ENCODE measurements at places on chromosomes 4 and X.

DNA sequence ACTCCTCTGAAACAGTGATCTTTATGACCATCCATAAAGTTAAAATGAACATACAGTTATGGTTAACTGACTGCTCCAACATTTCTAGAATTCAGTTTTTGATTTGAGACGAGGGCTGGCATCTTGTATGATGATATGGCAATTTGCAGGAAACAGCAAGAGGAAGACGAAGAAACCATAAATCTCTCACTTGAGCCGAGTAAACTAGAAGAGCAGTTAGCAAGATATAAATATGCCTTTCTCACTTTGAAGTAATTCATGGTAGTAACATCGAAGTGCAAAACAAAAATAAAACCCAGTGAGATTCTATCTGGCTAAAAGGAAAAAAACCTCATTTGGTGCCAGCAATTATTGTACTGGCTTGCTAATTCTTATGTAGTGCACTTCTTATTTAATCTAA is 139.0 kb upstream of the SPRY1 start:
- DNase-seq, result no peak

DNA sequence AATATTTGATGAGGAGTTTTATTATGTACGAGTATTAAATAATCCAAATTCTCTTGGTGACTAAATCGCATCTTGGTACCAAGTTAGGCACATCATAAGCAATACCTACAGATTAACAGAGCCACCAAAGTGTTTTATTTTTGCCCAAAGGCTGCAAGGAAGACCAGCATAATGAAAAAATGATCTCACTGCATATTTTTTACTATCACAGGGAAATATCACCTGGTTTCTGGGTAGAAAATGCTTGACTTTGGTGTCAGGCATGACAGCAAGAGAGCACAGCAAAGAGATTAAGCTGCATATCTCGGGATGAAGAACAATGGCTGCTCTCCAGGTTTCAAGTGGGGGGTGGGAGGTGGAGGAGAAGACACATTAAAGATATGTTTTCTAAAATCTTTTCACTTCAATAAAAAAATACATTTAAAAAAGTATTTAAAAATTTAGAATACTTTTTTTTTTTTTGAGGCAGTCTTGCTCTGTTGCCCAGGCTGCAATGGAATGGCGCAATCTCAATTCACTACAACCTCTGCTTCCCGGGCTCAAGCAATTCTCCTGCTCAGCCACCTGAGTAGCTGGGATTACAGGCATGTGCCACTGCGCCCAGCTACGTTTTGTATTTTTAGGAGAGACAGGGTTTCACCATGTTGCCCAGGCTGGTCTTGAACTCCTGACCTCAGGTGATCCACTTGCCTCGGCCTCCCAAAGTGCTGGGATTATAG is 86.1 kb downstream of the FRYL start:
- DNase-seq, result no peak

DNA sequence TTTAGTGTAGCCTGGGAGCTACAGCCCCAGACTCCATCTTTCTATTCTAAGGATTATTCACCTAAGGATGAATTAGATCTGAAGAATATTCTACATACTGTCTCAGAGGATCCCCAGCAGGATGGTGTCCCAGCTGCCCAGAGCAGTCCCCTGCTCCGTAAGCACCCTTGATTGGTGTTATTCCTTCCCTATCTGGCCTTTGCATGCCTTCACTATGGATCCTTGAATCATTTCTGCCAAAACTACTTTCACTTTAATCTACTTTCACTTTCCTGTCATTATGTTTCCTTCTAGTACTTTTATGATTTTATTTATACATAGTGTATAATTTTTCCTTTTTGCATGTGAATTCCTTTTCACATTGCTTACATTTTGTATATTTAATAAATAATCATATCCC is 39.2 kb downstream of the ARHGAP24 start:
- no peak for DNase-seq

DNA sequence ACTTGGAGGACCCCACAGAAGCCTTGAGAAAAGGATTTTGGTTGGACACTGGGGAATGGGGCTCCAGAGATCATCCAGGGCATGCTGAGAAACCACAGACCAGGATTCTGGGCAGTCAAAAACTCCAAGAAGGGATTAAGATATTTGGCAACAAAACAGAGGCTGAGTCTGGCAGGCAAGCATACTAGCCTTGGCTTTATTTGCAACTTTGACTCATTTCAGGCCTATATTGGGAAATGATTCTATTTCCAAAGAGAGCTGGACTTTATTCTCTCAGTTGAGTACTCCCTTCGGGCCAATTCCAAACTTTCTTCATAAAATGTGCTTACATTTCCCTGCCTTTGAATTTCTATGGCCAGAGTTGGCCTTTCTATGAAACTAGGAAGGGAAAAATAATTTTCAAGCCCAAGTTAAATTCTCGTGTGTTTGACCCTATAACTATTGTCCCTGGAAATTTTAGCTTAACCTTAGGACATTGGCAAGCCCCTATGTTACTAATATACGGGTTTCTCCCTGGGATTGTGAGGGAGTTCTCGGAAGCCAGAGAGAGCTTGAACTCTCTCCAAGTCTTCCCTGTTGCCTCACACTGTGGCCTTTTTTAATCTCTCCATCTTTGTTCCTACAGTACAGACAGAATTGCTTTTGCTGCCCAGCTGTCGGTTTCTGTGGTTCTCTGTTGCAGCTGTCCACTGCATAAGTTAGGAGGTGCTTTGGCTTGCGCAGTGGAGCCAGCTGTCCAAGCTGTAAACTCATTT is 112.6 kb upstream of the FAM9A start:
- no peak for DNase-seq

DNA sequence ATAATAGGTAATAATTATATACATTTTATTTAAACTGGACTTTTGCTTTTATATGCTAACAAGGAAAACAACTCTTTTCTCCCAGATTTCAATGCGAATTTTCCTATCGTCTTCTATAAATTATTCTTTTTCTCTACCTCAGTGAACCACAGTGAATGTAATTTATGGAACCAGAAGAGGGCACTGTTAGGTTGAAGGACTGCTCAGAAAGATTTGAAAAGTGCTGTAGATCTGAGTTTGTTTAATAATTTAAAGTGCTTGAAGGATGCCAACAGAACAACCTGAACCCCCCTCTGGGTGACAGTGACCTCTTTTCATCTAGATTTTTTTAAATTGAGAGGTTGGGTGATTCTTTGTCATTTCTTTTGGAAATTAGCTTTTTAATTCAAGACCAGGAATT is 54.9 kb downstream of the PHOX2B start:
- no peak for DNase-seq

DNA sequence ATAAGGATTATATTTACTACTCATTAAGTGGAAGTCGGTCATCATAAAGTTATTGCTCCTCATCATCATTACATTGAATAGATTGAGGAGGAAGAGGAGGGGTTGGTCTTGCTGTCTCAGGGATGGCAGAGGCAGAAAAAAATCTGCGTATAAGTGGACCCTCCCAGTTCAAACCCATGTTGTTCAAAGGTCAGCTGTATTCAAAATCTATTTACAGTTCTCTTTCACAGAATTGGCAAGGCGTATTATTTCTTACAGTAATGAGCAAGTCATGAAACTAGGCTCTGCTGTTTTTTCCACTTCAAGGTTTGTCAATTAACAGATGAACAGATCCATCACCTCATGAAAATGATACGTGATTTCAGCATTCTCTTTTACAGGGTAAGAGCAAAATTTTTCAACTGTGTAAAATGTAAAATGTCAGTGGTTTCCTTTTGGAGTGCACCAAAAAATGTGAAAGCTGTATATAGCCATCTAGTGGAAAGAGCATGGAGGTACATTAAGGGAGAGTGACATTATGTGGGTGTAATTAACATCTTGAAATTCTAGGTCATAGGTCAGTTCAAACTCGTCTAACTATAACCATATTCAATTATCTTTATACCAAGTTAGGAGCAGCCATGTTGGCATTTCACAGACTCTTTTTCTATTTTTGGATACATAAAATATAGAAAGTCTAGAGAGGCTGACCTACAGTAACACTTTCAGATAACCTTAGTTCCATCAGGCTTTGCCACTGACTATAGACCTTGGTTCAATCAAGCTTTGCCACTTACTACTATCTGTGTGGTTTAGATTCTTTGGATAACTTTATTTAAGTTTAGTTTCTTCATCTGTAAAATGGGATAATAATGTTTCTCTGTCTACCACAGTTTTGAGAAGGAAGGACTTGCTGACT is 30.1 kb downstream of the NEIL3 start:
- no peak for DNase-seq

- no peak for DNase-seq
These were observed 691 bp downstream of the SCARB2 start for GRCh38 chr4:76212851-76213414.

- DNase-seq, result no peak
These were observed 190.9 kb downstream of the NDST4 start for GRCh38 chr4:114922592-114922933.

- DNase-seq, result no peak
These were observed 73.8 kb upstream of the FREM3 start for GRCh38 chr4:143773998-143774895.

GRCh38 chr4:5003372-5003857 is 15.8 kb downstream of the CYTL1 start:
- no peak for DNase-seq

DNA sequence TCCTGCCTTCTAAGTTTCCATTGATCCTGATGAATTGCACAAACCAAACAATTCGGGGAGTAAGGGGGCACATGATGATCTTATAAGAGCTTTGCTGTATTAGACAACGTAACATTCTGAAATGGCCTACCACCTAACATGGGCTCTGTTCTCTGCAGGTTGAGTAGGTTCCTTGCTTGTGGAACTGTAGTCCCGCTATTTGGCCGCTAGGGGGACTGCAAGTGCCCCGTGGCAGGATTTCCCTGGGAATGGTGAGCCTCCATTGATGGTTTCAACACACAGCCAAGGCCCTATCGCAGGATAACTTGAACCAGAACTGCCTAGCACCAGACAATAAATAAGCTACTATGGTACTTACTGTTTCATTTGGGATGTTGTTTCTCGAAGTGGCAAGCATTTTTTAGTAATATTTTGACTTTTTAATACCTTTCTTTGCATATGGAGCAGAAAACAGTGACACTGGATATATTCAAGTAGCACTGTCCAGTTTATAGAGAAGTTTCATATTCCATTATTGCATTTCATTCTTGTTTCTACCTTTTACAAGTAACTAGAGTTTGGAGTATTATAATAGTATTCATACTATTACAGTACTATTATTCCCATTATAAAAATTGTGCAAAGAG is 11.9 kb downstream of the AR start:
- no peak for DNase-seq

- no peak for DNase-seq
These were observed 55.7 kb upstream of the GYPE start for GRCh38 chr4:143961075-143961474.

- no peak for DNase-seq
These were observed at the start of gene EREG for GRCh38 chr4:74364652-74365491. Gene EREG (plus strand): TSS chr4:74365145. CDS start chr4:74365309, 164 bp downstream.

DNA sequence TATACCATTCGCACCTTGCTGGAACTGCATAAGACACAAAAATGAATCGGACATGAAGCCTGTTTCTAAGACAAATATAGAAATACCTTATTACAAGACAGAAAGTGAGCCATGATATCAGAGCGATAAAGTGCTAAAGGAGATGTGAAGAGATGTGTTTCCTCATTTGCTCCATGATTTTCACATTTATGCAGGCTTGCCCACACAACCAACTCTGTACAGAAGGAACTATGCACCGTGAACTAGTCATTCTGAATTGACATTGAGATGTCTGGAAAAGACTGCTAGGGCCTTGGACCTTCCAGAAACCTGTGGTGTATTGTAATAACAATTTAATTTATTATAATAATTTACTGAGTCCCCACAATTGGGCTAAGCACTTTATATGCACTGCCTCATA is 38.6 kb upstream of the TXK start:
- DNase-seq, result no peak

GRCh38 chr4:77344001-77344400 is 187.0 kb downstream of the CCNG2 start:
- DNase-seq, result no peak

- no peak for DNase-seq
These were observed 80.5 kb downstream of the EIF4E start for GRCh38 chr4:98848448-98848847.

DNA sequence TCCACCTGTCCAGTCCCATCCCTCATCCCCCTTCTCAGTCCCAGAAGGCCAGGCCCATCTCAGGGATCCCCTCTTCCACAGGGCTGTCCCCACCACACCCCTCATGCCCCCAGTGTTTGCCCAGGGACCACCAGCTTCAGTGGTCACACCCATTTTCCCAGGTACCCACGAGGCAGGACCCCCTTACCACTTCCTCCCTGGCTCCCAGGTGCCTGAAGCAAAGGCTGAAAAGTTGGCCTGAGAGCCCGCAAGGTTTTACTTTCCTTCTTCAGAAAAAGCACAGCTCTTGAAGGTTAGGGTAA is 7.8 kb downstream of the TMEM271 start:
- DNase-seq, result no peak

- no peak for DNase-seq
These were observed 27.4 kb downstream of the ADH5 start for GRCh38 chr4:99061048-99061700.

- no peak for DNase-seq
These were observed 158.1 kb upstream of the CXorf66 start for GRCh38 chrX:140123446-140123845.

DNA sequence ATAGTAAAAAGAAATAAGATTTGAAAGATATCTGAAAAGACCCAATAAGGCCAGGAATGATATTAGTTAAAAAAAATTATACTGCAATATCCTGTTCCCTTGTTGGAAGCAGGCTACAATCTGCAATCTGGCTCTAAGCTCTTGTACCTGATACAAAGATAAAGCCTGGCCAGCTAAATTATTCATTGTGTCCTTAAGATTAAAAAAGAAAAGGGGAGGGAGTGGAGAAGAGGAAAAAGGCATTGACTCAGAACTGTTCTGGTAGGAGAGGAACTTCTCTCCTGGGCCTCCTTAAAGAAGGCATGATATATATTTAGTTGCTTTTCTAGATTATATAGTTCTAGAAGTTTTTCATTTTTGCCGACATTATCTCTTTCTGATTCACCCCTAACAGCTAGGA is 46.7 kb downstream of the IRF2 start:
- no peak for DNase-seq

DNA sequence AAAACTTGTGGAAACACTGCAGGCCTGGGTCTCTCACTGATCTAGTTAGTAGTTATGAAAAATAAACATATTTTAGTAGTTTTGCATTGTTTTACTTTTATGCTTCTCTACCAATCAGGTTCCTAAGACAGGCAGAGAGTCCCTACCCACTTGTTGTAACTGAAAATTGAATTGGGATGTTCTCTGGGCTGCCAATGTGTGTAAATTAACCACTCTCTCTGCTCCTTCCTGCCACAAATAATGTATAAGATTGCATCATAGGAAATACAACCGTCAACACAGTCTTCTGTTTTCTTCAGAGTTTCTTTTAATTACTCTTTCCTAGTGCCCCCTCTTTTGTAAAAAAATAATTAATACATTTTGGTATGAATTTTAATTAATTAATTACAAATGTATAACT is 677.3 kb downstream of the FSTL5 start:
- DNase-seq, result no peak

DNA sequence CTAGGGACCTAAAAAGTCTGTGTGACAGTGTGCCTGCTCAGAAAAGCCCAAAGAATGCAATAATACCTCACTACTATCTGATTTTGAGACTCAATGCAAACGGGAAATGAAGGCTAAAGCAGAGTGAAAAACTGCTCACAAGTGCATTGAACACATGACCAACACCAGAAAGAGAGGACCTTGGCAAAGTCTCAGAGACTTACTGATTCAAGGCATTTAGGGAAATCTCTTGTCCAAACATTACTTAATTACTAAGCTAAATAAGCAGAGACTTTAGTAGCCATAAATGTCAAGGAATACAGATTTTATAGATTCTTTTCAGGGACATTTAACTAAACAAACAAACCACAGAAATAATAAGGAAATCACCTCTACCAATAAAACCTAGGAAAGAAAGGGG is 916.0 kb downstream of the FSTL5 start:
- DNase-seq, result no peak

GRCh38 chrX:84118315-84118714 is 69.7 kb downstream of the RPS6KA6 start:
- no peak for DNase-seq

Data from activated CD8-positive, alpha-beta memory T cell treated with anti-CD3 and anti-CD28 coated beads for 1 hour (primary cell).